ENCODE measurements at places on chromosomes 7 and 10.

DNA sequence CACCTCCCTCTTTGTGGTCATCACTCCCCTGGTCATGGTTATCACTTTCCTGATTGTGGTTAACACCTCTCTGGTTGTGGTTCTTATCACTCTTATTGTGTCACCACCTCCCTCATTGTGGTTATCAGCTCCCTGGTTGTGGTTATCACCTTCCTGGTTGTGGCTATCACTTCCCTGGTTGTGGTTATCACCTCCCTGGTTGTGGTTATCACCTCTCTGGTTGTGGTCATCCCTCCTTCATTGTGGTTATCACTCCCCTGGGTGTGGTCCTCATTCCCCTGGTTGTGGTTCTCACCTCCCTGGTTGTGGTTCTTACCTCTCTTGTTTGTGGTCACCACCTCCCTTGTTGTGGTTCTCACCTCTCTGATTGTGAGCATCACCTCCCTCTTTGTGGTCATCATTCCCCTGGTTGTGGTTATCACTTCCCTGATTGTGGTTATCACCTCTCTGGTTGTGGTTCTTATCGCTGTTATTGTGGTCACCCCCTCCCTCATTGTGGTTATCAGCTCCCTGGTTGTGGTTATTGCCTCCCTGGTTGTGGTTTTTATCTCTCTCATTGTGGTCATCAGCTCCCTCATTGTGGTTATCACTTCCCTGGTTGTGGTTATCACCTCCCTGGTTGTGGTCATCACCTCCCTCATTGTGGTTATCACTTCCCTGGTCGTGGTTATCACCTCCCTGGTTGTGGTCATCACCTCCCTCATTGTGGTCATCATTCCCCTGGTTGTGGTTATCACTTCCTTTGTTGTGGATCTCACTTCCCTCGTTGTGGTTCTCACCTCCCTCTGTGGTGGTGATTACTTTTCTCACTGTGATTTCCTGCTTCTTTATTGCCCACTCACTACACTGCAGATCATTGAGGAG lies 106.7 kb downstream of the GPR26 start:
- DNase-seq: no peak

- no peak for DNase-seq
Measured at GRCh38 chr7:142445019-142445686, 187.3 kb upstream of the PRSS58 start.

DNA sequence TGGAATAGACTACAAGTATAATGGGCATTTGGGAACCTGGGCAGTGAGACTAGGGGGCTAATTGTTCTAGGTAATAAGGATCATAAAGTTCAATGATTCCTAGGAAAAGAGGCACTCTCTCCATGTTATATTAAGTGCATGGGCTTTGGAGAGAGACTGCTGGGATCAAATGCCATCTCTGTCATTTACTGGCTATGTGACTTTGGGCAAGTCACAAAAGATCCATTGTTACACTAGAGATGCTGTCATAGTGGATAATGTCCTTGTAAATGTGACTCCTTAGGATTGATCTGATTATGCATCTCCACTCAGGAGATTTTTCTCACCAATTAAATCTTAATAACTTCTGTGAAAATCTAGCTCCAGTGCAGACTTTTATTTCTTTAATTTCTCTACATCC lies 156.3 kb upstream of the CACNA2D1 start:
- no peak for DNase-seq

DNA sequence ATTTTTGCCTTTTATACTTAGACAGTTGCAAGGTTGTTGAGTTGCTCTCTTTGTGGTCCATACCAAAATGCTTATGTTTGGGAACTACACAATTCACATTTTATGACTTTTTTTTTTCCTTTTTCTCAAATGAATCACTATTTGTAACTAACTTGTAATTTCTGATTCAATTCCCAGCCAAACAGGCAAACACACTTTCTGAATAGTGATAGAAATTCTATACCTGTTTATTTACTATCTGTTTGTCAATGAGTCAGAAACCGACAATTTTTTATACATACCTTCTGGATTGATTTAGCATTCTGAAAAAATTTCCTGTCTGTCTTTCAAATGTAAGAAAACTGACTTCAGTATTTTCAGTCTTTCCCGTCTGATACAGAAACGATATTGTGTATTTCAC lies 69.1 kb downstream of the MBL2 start:
- no peak for DNase-seq

DNA sequence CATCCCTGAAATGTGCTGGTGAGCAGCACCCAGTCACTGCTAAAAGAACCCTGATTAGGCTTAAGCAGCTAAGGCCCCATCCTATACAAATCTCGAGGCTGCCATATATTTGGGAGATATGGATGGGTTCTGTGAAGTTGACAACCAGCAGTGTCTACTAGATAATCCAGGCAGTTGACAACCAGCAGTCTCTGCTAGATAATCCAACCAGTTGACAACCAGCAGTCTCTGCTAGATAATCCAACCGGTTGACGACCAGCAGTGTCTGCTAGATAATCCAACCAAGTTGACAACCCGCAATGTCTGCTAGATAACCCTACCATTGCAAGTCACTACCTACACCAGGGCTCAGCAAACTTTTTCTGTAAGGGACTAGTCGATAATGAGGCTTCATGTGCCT lies 58.3 kb upstream of the KDM7A start:
- DNase-seq: no peak

DNA sequence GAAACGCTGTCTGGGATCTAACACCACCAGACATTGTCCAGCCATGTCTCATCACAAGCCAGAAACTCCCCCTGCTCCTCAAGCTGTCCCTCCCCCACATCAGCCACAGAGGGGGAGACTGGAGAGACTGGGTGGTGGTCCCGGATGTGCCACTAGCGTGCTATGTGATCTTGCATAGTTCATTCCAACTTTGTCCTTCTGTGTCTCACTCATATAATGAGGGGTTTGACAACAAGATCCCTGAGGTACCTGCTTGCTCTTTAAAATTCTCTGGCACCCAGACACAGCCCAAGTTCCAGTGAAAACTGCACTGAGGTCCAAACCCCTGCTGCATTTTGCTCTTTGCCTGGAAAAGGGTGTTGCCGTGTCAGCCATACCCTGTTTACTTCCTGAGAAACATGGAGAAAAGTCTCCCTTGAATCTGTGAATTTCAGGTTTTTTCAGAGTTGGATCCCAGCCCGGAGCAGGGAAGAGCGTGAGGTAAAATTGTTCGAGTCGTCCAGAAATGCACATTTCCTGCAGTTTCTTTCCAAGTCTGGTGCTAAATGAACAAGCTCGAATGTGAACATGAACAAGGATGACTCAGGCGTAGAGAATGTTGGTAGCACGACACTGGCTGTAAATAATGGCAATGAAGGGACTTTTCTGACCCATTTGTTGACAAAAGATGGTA lies 156.6 kb downstream of the CCDC3 start:
- no peak for DNase-seq

GRCh38 chr10:68861253-68861652 lies 33.9 kb downstream of the STOX1 start:
- DNase-seq: no peak

DNA sequence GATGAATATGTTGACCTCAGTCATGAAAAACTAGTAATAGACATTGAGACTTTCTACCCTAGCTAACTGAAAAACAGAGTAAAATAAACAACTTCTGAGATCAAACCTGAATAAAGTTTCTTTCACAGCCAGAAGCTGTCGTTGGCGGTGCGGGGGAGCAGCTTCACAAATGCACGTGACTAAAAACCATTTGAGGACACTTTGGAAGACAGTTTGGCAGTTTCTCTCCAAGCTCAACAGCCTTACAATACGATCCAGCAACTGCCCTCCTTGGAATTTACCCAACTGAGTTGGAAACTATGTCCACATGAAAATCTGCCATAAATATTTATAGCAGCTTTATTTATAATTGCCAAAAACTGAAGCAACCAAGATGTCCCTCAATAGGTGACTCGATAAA lies 63.1 kb downstream of the CYTH3 start:
- no peak for DNase-seq

DNA sequence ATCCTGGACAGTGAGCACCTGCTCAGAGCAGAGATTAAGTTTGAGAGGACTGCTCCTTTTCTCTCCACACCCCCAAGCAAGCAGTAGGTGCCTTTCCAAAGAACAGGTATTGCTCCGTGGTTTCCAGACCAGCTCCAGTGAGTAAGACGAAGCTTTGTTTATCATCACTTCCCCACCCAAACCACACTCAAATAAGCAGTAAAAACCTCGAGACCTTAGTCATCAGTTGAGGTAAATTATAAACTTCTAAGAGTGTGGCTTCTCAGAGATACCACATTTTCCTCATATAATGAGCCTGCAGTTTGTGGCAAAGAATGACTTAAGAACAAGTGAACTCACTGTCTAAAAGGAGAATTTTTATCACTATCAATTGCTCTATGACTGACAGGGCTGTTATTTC lies 50.0 kb upstream of the GRB10 start:
- peak; percentile 76 for DNase-seq

- no peak for DNase-seq
Measured at GRCh38 chr10:69443354-69443753, 7.9 kb upstream of the TSPAN15 start.

DNA sequence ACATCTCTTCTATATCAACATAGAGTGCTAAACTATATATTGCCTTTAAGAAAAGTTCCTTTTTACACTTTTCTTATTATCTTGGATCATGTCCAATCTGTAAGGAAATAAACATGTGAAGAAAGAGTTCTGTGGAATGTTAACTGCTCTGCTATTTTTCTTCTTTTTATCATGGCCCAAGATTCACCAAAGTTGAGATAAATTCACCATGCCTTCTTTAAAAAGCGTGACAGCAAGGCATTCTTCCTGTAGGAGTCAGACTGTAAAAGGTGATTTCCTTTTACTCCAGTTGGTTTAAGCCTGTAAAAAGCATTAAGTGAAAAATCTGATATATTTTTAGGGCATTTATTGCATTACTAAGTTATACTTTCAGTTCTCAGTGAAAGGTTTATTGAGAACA lies 165.7 kb upstream of the FZD1 start:
- DNase-seq: no peak

GRCh38 chr10:14116021-14116420 lies 214.7 kb downstream of the FRMD4A start:
- DNase-seq: no peak

GRCh38 chr7:96337519-96337918 lies 15.6 kb upstream of the SLC25A13 start:
- no peak for DNase-seq

DNA sequence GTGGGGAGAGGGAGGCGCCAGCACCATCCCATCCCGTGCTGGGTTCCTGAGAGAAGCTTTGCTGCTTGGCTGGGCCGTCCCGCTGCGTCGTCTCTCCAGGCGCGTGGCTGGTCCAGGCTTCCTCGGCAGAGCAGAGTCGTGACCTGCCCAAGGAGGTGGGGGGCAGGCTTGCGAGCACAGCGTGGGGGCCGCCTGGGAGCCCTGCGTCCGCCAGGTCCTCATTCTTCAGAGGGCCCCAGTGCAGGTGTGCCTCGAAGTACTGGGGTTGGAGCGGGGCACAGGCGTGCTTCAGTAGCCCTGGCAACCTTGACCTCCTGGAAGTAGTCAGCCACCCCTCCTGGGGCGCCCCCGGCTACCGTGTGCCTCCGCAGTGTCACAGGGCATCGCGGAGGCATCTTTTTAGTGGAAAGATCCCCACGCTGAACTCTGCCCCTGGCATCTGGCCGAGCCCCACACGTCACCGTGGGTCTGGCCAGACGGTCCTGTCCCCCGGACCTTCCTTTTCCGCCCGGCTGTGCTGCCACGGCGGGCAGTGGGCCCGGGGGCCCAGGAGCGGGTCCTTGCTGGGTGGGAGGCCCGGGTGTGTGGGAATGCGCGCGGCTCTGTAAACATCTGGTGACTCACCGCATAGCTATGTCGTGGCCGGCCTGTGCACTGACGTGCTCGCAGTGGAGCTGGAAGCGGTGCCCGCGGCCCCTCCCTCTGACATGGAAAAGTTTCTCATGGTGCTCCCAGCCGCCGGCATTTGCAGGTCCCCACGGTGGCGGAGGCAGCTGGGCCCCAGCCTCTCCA lies 6.4 kb downstream of the MAFK start:
- no peak for DNase-seq

- DNase-seq: no peak
Measured at GRCh38 chr10:93600446-93601145, 439 bp downstream of the RBP4 start.

DNA sequence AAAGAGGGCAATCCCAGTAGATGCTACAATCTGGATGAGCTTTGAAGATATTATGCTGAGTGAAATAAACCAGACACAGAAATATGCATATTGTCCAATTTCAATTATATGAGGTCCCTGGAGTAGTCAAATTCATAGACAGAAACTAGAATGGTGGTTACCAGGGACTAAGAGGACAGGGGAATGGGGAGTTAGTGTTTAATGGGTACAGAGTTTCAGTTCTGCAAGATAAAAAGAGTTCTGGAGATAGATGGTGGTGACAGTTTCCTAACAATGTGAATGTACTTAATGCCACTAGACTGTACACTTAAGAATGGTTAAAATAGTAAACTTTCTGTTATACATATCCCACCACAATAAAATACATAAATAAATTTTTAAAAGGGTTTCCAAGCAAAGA lies 236.6 kb downstream of the ELMO1 start:
- DNase-seq: no peak

DNA sequence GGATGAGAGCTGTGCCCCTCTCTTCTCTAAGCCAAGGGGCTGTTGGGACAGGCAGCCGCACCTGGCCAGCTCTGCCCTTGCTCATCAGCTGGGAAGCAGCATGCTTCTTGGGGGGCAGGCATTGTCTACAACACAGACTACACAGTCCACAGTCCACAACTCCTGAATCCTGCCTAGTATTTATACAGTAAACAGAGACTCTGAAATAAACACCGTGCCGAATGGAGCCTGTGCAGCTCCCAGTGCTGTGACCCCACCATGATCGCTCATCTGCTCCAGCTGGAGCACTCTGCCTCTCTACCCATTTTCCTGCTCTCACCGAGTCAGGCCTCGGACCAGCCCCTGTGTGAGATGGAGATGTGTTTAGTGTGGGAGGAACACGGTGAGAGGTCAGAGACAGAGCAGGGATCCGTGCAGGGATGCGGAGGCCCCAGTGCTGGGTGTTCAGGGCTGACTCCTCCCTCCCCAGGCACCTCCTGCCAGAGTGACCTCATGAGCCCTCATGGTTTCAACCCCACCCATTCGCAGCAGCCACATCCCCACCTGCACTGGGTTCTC lies 608.0 kb downstream of the DNAJB6 start:
- no peak for DNase-seq

DNA sequence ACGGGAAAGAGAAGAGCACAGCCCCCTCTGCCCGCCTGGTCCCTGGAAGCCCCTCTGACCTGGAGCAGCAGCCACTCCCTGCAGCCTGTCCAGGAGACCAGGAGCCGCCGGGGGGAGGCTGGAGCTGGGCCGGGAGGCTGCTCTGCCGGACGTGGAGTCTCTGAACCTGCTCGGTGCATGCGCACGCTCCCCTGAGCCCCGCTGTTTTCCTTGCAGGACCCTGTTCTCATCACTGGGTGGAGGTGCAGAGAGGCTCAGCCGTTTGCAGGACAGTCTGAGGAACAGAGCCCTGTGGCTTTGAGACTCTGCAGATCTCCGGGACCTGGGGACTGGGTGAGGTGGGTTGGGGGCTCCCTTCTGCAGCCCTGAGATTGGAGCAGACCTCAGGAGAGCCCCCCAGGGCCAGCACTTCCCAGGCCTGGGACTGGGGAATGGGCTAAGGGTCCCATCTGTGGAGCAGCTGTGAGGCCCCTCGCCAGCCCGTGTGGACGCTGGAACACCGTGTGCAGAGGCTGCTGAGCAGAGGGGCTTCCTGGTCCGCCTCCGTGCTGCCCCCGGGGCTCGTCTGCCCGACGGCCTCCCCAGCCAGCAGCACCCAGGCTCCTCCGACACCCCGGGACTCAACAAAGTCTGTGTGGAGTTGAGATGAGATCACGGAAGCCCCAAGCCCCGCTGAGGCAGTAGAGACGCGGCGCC lies 48.5 kb upstream of the ADGRA1 start:
- DNase-seq: no peak
